ENCODE measurements at places on chromosomes 7 and 10.

DNA sequence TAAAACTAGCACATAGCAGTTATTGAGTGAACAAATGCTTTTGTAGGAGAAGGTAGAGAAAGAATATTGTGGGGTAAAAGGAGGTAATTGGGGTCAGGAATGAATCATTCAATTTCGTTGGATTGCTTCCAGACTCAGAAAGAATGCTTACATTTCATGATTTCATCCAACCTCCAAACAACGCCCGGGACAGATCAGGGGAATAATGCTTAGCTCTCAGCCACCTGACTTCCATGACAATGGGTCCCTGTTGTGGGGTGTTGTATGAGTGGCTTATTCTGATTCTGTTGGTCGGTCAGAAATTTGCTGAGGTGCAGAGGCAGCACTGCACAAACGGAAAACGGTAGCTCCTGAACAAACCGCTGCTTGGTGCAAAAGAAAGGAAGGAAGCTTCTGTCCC, 24.0 kb upstream of the INPP5F start:
- DNase-seq = no peak

GRCh38 chr10:132605390-132605789, 67.8 kb downstream of the INPP5A start:
- no peak for DNase-seq

- no peak for DNase-seq
Measured at GRCh38 chr7:1990001-1990670, 242.6 kb downstream of the MAD1L1 start.

- DNase-seq = no peak
Measured at GRCh38 chr10:22381262-22381661, 36.0 kb downstream of the SPAG6 start.

DNA sequence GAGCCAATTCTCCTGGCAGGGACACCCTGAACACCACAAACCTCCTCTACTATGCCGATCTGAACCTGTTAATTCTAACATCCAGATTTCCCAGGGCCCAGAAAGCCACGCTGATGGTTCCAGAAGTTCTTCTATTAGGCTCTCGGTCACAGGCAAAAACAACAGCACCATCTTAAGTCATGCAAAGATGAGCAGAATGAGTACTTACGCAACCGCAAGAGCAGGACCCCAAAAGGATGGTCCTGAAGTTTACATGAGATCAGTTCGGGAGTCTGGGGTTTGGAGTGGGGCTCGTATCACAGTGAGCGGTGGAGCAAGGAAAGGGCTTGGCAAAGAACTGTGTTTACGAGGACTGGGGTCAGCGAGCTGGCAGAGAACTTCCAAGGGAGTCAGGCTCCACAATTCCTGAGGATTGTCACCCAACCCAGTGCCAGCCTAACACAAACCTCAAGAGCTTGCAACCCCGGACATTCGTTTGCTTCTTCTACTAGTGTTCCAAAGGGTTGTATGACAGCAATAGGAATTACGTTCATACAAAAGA, 532.6 kb downstream of the TNS3 start:
- DNase-seq = no peak

GRCh38 chr10:100348389-100348927, 1.4 kb downstream of the SCD start:
- no peak for DNase-seq

DNA sequence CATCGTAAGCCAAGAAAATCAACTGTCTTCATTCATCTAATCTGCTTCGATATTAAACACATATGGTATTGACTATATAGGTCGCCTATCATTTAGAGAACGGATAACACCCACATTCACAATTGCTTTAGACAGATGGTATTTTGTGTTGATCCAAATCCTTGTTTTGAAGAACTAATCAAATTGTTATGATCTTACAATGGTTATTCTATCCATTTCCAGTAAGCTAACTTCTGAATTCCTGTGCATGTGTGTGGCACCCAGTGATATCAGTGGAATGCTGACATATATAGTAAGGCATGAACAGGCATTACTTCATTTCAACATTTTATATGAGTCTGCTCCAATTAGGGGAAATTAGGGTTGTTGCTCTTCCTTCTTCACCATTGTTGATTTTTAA, 98.8 kb downstream of the SEMA3E start:
- no peak for DNase-seq

GRCh38 chr7:111568870-111569462, 6.7 kb upstream of the IMMP2L start:
- no peak for DNase-seq

GRCh38 chr7:151845412-151846205, 31.3 kb downstream of the PRKAG2 start:
- no peak for DNase-seq

GRCh38 chr7:84022684-84023308, 171.8 kb downstream of the SEMA3A start:
- no peak for DNase-seq

- DNase-seq = no peak
Measured at GRCh38 chr10:58621379-58622077, 108.9 kb downstream of the BICC1 start.

- DNase-seq = no peak
Measured at GRCh38 chr10:91540733-91541132, 92.1 kb downstream of the PPP1R3C start.

- no peak for DNase-seq
Measured at GRCh38 chr10:34236931-34237330, 578.2 kb downstream of the PARD3 start.

- no peak for DNase-seq
Measured at GRCh38 chr7:101470668-101471487, 108.2 kb downstream of the COL26A1 start.

DNA sequence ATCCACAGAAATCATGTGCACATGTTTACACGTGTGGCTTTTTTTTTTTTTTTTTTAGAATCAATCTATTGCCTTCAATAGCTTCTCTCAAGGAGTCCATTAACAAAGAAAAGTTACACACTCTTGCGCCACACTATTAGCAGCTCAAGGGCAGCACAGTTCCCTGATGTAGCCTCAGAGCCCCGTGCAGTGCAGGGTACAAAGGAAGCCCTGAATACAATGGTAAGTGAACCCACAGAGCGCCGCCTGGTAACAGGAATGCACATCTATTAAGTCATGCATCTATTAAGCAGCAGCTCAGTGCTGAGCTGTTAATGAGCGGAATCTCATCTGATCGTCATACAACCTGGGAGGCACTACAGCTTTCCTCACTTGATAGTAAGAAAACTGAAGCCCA, 113.7 kb upstream of the PDLIM1 start:
- no peak for DNase-seq

DNA sequence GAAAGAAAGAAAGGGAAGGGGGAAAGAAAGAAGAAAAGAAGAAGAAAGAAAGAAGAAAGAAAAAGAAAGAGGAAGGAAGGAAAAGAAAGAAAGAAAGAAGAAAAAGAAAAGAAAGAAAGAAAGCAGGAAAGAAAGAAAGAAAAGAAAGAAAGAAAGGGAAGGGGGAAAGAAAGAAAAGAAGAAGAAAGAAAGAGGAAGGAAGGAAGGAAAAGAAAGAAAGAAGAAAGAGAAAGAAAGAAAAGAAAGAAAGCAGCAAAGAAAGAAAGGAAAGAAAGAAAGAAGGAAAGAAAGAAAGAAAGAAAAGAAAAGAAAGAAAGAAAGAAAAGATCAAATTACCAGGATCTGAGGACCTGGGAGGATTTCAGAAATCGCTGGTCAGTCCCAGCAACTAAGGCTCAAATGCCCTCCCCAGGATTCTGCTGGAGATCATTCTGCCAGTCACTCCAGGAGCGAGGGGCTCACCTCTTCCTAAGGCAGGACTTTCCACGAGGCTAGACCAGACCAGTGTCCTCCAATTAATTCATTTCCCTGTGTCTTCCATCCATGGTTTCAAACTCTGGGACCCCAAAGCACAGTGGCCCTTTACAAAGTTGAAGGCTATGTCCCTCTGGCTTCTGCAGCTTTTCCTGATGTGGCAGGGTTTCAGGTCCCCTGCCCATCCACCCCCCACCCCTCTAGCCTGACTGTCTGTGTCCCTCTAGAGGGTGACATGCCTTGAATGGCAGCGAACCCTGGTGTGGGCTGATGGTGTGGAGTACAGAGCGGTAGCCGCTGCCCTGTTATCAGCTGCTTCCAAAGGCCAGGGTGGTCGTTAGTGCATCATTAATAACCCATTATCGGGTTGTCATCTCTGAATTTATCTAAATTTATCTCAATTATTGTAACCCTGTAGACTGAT, 77.9 kb downstream of the PARP12 start:
- no peak for DNase-seq

Measured in cortex of kidney (tissue), 1 donor.